Anterior cingulate cortex (tissue), 58 donors: ENCODE measurements at places on chromosomes 12 and 14.

GRCh38 chr14:24996930-24997725 is 52.8 kb downstream of the STXBP6 start:
- DNase-seq, result no peak

- DNase-seq, result no peak
These were observed 6.7 kb downstream of the RPH3A start for GRCh38 chr12:112798048-112798760.

- DNase-seq, result no peak
These were observed 52.6 kb downstream of the BICDL1 start for GRCh38 chr12:120041386-120042231.

- DNase-seq, result no peak
These were observed 734.2 kb downstream of the MED13L start for GRCh38 chr12:115543269-115543668.

GRCh38 chr12:12872139-12872933 is 19.0 kb upstream of the GPRC5A start:
- DNase-seq, result no peak

DNA sequence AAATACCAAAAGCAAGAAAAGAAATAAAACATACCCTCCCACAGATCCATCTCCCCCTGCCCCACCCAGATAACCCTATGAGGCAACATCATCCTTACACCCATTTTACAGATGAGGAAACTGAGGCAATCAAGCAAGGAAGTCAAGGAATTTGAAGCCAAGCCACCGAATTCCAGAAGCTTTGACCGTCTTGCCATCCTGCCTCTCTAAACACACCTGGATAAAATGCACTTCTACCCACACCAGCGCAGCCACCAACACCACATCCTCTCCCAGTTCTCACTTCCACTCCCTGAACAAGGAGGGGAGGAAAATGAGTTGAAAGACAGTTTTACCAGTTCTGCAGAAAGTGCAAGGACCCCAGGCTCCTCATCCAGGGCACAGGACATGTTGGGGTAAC is 13.6 kb downstream of the CMKLR1 start:
- DNase-seq, result no peak

GRCh38 chr14:105182296-105183020 is 1.3 kb upstream of the NUDT14 start:
- no peak for DNase-seq

GRCh38 chr12:71958056-71958455 is 19.4 kb downstream of the TPH2 start:
- DNase-seq, result no peak

- DNase-seq, result no peak
These were observed 1.6 kb downstream of the ARHGEF25 start for GRCh38 chr12:57612711-57613426.

DNA sequence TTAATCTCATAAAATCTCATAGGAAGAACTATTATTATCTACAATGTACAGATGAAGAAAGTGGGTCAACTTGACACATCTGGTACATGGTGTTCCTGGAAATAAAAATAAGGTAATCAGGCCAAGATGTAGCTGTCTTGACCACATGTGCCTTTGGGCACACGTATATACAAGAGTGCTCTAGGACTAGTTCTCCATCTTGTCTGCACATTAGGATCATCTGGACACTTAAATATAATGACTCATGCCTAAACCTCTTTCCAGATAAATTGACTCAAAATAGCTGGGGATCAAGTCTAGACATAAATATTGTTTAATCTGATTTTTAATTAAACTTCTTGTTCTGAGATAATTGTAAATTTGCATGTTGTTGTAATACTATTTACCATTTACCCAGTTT is 182.6 kb downstream of the CNTN1 start:
- no peak for DNase-seq

- DNase-seq, result no peak
These were observed 995.4 kb downstream of the NRXN3 start for GRCh38 chr14:79165471-79166090.

- DNase-seq, result no peak
These were observed 328.6 kb downstream of the PCNX1 start for GRCh38 chr14:71235875-71236274.

- no peak for DNase-seq
These were observed 36.6 kb upstream of the SPPL3 start for GRCh38 chr12:120940799-120941198.

DNA sequence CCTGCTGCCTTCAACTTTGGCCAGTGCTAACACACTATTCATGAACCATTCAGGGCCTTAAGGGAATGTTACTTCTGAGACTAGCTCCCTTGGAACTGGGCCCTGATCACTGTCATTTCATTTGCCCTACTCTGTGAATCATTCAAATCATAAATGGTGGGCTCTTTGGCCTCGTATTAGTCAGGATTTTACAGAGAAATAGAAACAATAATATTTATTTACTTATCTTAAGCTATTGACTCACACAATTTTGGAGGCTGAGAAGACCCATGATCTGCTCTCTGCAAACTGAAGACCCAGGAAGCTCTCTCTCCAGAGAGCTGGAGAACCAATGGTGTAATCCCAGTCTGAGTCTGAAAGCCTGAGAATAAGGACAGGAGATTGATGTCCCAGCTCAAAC is 398.5 kb downstream of the LRIG3 start:
- DNase-seq, result no peak

DNA sequence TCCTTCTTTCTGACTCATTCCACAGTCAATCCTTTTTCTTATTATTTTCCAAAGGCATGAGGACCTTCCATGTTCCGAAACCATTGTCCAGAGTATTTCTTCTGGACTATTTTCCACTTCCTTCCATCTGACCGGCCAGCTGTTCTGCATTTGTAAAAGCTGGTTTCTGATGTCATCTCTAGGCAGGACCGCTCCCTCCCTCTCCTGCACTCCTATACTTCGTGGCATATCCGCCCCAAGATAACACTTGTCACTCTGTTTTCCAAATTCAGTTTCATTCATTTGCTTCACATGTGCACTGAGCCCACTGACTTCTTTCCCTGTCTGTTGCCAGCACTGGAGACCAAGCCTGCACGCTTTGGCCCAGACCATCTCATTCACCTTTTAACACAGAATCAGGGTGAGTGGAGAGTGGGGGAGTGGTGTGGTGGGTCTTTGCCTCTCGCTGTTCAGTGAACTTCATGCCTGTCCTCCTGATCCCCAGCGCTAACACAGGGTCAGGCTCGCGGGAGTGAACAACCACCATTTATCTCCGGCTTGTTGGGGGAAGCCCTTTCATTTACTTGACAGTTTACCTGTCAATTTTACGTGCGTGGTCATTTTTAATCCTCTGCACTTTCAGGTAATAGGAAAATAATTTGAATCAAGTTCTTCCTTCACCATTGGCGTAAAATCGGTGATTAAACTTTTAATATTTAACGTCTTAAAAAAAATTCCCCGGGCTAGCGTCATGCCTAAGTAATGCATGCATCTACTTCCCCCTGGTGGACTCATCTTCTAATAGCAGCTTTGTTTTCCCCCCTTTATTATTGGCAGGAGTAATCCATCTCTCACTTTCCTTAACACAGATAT is 52.5 kb downstream of the C12orf75 start:
- no peak for DNase-seq

GRCh38 chr12:47554046-47554653 is 151.7 kb downstream of the RPAP3 start:
- DNase-seq, result no peak

DNA sequence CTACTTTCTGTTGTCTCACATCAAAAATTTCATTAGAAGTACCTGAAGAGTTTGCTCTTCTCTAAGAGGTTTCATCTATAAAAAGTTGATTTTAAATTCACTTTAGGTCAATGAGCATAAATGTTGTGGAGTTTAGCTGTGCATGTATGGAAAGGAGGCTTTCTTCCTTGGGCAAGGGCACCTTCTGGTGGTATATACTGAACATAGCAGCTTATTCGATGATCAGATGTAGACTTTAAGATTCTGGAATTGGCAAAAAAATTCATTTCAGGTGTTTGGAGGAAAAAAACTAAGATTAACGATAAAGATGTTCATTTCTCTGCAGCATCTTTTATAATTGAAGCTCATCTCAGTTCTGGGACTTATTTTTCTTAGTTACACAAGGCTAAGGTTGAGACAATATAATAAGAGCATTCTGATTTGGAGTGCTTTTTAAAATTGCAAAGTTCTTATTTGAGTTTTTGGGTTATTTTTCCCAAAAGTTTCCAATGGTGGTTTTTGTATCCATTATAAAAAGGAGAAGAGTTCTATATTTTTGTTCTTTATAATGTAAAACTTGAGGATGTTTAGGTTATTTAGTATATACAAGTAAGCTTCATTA is 46.8 kb downstream of the TMEM117 start:
- no peak for DNase-seq

- no peak for DNase-seq
These were observed 21.5 kb upstream of the KIF26A start for GRCh38 chr14:104116756-104117340.

- DNase-seq, result no peak
These were observed 128.8 kb downstream of the SYNE2 start for GRCh38 chr14:63981569-63981968.
